Nephron progenitor cell (in vitro differentiated cells): ENCODE measurements at places on chromosomes 3 and 15.

DNA sequence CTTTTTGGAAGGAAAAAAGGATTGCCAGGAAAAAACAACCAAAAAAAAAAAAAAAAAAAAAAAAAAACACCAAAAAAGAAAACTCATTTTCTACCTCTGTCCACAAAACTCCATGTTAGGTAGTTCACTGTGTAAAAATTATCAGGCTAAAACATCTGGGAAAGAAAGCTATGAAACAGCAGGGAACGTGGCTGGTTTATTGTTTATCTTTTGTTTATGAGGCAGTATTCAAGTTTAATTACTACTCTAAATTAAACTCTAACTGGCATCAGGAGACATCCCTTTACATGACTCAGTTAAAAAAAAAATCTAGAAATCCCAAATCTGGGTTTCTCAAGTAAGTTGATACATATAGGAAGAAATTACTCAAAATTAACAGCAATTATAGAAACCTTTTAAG lies 21.8 kb downstream of the MEIS2 start:
- DNase-seq: no peak

DNA sequence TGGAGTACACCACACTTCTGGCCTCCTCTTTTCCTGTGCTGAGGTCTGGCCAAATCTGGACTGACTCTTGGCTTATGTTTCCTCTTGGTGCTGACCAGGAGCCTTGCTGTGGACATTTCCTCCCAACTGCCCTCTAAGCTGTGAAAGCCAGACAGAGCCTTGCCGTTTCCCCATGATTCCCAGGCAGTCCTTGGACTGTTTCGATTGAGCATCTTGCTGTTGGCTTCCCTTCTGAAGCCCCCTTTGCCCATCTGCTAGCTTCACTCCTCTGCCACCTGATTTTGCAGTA lies 110.5 kb downstream of the EPHB1 start:
- DNase-seq: no peak

DNA sequence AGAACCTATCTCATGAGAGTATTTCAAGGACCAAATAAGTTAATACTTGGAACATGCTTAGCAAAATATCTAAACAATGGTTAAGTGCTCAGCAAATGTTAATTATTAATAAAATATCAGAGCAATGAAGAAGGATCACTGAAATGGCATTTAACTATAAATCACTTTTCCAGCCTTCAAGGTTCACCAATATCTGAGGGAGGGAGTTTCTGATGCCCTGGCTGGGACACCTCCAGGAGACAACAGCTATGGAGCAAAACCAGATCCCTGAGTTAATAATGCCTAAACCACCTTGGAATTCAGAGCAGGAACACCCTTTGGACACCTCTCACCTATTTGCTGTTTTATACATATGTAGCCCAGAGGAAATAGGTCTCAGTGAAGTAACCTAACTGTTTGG lies 6.4 kb upstream of the FAM174B start:
- no peak for DNase-seq

- no peak for DNase-seq
These were observed 233.5 kb upstream of the AGTR1 start for GRCh38 chr3:148464246-148464645.

DNA sequence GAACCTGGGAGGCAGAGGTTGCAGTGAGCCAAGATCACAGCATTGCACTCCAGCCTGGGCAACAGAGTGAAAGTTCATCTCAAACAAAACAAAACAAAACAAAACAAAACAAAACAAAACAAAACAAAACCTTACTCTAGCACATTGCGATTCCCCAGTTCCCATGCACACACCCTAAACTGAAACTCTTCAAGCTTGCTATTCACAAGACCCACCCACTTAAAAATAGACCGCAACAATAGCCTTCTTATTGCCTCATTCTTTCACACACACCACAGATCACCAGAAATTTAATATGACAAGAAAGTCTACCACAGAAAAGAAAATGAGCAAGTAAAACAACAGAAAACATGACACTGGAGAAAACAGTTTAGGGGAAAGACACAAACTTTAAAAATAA lies 598.4 kb downstream of the FHIT start:
- no peak for DNase-seq

DNA sequence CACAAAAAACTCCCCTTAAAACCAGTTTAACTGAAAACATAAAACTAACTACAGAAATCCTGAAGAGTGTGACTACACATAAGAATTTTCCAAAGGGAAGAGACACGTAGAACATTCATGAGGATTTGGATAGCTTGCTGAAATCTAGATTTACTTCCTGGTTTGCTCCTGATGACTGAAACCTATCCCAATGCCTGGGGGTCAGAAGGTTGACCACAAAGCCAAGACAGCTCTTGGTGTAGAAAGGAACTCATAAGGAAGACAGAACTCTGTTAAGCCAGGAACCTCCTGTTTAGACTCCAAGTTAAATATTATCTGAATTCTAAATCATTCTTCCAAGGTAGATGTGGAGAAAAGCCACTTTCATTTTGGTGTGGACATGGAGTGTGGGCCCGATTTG lies 92.8 kb downstream of the TFG start:
- no peak for DNase-seq

GRCh38 chr3:30313840-30314239 lies 292.6 kb upstream of the TGFBR2 start:
- DNase-seq: no peak

- DNase-seq: no peak
These were observed 87.5 kb upstream of the TGFBR2 start for GRCh38 chr3:30518872-30519271.

DNA sequence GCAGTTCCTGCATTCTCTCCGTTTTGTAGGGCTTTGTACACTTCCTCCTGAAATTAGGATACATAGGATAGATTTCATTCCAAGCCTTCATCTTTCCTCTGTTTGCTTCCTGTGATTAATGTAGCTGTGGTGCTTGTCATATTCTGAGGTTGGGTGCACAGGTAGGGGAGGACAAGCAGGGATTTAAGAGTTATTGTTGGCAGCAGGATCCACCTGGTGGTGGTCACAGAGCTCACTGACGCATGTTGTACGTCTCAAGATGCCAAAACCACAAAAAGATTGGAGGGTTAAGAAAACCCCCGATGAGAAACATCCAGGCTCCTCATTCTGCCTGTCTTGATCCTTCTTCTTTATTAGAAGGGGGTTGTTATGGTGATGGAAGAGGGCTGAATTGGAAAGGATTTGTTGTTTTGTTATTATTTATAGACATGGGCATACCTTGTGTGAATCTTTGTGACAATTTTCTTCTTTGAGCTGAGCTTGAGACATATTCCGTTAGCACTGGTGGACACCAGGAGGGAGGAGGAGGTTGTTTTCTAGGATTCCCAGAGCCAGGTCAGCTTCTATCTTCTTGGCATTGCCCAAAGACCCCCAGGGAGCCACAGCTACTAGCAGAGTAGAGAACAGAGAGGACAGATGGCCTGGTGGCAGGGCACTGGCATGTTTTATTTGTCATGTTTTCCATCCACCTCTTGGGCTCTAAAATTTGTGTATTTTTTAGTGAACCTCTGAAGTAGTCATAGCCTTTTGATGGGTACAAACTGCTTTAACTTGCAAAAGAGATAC lies 57.7 kb upstream of the LARS2 start:
- DNase-seq: no peak

DNA sequence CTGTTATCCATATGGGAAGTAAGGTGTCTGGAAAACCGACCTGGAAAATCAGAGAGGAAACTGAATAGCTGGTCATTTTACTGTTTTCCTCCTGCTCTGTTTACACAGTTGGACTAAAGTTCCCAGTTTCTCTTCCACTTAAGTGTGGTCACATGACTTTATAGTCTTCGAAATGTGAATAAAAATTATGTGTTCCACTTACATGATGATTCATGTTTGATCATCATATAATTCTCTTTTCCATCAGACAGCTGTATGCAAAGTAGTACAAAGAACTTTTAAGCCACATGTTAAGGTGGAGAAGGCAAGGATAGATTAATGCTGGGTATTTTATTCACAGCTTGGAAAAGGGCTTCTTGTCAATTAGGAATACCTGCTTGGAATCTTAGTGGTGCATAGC lies 525.5 kb upstream of the BCHE start:
- no peak for DNase-seq

GRCh38 chr15:68497206-68497910 lies 65.4 kb upstream of the ITGA11 start:
- no peak for DNase-seq

- no peak for DNase-seq
These were observed 241.7 kb downstream of the FEZF2 start for GRCh38 chr3:62131620-62132019.

GRCh38 chr3:58063022-58063815 lies 55.0 kb downstream of the FLNB start:
- DNase-seq: no peak

DNA sequence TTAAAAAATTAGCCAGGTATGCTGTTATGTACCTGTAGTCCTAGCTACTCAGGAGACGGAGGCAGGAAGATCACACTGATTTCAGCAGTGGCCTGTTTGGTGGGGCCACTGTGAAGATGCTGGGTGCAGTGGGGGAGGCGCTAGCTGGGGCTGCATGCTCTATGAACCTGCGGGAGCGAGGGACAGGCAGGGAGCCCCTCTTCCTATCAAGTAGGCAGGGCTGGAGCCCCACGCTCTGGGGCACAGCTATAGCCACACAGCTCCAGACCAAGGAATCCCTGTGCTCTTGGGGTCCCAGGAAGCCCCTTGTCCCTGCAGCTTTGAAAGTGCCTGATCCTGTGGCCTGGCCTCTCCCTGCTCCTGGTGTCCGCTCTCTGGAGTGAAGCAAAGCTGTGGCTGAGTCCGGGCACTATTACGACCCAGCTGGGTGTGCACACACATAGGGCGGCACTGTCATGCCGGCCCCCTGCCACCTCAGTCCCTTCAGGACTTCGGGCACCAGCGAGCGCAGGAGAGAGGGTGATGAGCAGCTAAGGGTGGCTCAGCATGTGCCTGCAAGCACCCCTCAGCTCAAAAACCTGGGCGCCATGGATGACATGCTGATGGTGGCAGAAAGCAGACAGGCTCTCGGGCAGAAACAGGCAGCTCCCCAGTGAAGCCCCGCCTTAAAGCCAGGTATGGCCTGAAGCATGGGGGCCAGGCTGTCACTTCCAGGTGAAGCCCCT lies 262.6 kb downstream of the TBC1D5 start:
- DNase-seq: no peak

GRCh38 chr3:37856381-37856780 lies 5.3 kb upstream of the CTDSPL start:
- DNase-seq: no peak
